T1000 (cell line): ENCODE measurements at places on chromosomes 7 and 10.
A peak's percentile ranks its signal among the peaks of the same experiment; 100 is the strongest.

- DNase-seq, result no peak
These were observed 193.5 kb upstream of the GPR26 start for GRCh38 chr10:123472606-123473005.

- no peak for DNase-seq
These were observed 10.7 kb downstream of the INPP5A start for GRCh38 chr10:132548106-132548823.

GRCh38 chr10:20993389-20993788 is 96.3 kb upstream of the NEBL start:
- DNase-seq, result peak; percentile 100

DNA sequence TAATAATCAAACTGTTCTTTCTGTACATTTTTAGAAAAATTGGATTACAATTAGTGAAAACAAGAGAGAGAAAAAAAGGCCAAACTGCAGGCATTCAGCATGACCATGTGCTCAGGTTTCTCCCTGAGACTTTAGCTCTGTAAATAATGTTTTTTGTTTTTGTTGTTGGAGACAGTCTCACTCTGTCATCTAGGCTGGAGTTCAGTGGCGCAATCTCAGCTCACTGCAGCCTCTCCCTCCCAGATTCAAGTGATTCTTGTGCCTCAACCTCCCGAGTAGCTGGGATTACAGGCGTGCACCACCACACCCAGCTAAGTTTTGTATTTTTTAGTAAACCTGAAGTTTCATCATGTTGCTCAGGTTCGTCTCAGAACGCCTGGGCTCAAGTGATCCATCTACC is 23.0 kb downstream of the BZW2 start:
- no peak for DNase-seq

DNA sequence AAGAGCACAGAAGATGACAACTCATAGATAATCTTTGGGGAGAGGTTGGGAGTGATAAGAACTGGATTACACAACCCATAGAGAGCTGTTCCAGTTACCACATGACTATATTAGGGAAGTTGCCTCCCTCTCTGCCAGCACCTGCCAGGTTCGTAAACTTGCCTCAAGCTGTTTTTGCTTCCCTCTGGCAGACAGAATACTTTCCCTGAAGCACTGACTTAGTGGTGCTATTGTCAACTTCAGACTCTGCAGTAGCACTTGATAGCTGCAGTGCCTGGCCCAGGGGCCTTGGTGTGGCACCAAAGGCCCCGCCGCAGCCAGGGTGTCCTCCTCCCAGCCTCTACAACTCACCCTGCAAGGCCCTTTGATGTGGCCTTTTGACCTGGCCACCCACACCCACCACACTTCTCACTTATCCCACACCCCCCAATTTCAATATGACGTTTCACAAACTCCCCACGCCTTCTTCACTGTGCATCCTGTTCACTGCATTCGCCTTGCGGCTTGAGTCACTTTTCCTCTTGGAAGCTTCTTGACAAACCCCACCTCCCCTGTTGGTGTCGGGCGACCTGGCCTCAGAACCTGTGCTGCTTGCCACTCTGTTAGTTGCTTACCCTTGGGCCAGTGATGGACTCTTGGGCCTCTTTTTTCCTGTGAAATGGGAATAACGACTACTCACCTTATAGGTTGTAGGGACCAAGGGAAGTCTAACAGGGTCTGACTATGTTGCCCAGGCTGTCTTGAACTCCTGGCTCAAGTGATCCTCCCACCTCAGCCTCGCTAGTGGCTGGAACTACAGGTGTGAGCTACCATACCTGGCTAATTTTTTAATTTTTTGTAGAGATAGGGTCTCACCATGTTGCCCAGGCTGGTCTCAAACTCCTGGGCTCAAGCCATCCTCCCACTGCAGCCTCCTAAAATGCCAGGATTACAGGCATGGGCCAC is 50.2 kb upstream of the PODXL start:
- DNase-seq, result no peak

DNA sequence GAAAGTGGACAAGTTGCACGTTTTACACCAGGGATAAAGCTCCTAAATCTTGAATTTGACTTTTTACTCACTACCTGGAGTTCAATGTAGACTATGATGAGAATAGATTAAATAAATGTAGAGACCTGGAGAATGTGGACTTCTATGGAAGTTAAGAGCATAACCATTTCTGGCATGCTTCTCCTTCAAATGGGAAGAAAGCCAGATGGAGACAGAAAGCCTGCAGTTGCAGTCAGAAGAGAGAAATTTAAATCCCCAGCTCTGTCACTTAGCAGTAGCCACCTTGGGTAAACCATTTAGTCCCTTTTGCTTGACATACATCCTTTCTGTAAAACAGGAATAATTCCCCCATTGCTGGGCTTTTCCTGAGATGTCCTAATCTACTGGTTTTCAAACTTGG is 355.3 kb upstream of the AUTS2 start:
- DNase-seq, result no peak

DNA sequence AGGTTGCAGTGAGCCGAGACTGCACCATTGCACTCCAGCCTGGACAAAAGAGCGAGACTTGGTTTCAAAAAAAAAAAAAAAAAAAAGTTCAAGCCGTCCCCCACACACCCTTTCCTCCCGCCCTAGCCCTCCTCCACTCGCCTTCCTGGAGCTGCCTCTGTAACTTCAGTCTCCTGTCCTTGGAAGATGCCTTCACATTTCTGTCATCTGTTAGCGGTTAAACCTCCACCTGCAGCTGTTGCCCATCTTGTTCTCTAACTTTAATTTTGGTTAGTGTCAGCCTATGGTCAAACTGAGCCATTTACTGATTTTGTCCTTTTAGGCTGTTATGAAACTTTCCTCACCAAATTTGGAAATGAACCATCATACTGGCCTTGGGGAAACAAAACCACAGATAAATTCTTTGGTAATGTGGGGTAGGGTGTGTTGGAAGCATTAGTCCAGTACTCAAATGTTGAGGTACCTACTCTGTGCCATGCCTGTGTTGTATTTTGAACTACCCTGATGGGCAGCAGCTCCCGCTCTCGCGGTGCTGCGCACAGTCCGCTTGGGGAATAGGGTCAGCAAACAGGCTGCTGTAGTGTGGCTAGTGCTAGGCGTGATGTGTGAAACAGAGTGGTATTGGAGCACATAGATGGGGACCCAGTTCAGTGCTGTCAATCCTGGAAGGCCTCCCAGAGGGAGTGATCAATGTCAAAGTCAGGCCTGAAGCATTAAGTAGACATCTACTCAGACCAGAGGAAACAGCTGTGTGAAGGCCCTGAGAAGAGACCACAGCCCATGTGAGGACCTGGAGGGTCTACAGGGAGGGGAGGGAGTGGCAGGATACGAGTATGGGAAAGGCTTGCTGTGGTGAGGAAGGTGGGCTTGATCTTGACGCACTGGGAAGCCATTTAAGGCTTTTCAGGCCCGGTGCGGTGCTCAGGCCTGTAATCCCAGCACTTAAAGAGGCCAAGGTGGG is 26.9 kb downstream of the SFXN4 start:
- no peak for DNase-seq

GRCh38 chr10:11451640-11452260 is 159.7 kb downstream of the USP6NL start:
- no peak for DNase-seq

GRCh38 chr10:17229016-17229716 is 1.1 kb downstream of the VIM start:
- DNase-seq, result peak; percentile 91
